ENCODE measurements at places on chromosomes 2 and 18.

DNA sequence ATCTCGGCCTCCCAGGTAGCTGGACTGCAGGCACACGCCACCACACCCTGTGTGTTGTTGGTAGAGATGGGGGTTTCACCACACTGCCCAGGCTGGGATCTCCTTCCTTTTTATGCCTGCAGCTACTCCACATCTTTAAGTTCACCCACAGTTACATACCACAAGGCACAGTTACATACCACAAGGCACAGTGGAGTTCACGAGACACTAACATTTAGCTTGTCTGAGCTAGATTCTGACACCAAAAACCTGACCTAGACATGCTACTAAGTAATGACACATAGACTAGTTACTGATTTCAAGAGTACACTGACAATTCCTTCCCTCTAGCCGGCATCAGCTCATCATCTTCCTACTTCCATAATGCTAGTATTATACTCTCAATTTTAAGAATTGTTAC, 4.3 kb downstream of the POLR2D start:
- no peak for DNase-seq

- no peak for DNase-seq
Measured at GRCh38 chr2:85917887-85918795, 29.4 kb upstream of the ST3GAL5 start.

GRCh38 chr2:198438331-198438730, 633.9 kb downstream of the PLCL1 start:
- DNase-seq: no peak

- DNase-seq: no peak
Measured at GRCh38 chr2:76450024-76450475, 739.3 kb upstream of the GCFC2 start.

GRCh38 chr18:75173125-75173432, 35.9 kb downstream of the PTGR3 start:
- DNase-seq: peak; percentile 47

DNA sequence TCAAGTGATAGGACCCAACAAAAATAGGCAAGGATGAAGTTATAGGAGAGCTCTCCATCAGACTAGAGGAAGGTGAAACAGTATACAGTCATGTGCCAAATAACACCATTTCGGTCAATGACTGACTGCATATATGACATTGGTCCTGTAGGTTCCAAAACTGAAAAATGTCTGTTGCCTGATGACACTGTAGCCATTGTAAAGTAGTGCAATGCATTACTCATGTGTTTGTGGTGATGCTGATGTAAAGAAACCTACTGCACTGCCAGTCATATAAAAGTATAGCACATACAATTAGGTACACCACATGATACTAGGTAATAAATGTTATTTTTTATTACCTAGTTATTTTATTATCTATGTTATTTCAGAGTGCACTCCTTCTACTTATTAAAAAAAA, 147.9 kb downstream of the GREB1L start:
- no peak for DNase-seq
